ENCODE measurements at places on chromosomes 2 and 18. TPM values are rescaled to one million over a fixed set of nuclear protein-coding genes. Genes with fewer than 3 reads are reported as not detected.

Gene CDK15
- total RNA-seq: 0.11 TPM

Gene EML6
- total RNA-seq: 0.39 TPM

Gene MITD1
- total RNA-seq: 25.1 TPM

Gene PRKD3
- total RNA-seq: 69.0 TPM

Gene CDH7
- not detected for total RNA-seq

Gene SH3BP4
- 44.9 TPM for total RNA-seq
